ENCODE measurements at places on chromosomes 2 and 18. TPM values are rescaled to one million over a fixed set of nuclear protein-coding genes. Genes with fewer than 3 reads are reported as not detected.

The SAG gene
- total RNA-seq = 0.63 TPM

The GNAL gene
- total RNA-seq = 4.7 TPM

The UGT1A10 gene
- total RNA-seq = 116 TPM

The LRATD1 gene
- 139 TPM for total RNA-seq

The EFEMP1 gene
- total RNA-seq = 9.5 TPM

The COL4A4 gene
- total RNA-seq = 1.2 TPM

The KCNG2 gene
- total RNA-seq = not detected

The STPG4 gene
- total RNA-seq = 0.46 TPM

The NAT8 gene
- not detected for total RNA-seq

The PTRHD1 gene
- total RNA-seq = 43.4 TPM

The TMEM169 gene
- 0.76 TPM for total RNA-seq

The LGALSL gene
- total RNA-seq = 40.9 TPM

The ANKRD62 gene
- not detected for total RNA-seq

The RAD51AP2 gene
- 0.09 TPM for total RNA-seq

The ANKRD29 gene
- 1.9 TPM for total RNA-seq

The CDK15 gene
- total RNA-seq = 0.94 TPM

The RAX gene
- total RNA-seq = not detected

The RPIA gene
- 17.5 TPM for total RNA-seq

The ASXL2 gene
- total RNA-seq = 33.4 TPM

The DNAJC5G gene
- total RNA-seq = not detected

The GREB1 gene
- 1.4 TPM for total RNA-seq

The HRH4 gene
- 0.28 TPM for total RNA-seq

The CCDC141 gene
- total RNA-seq = 1.8 TPM

The C1GALT1C1L gene
- total RNA-seq = 1.4 TPM

The IL36G gene
- total RNA-seq = not detected

The FARSB gene
- 27.2 TPM for total RNA-seq

The CFAP53 gene
- 0.27 TPM for total RNA-seq

The DTNA gene
- 23.5 TPM for total RNA-seq

The RPS27A gene
- total RNA-seq = 725 TPM

The CENPA gene
- 1.7 TPM for total RNA-seq

The ACTR1B gene
- 63.4 TPM for total RNA-seq

The DSC2 gene
- total RNA-seq = 78.3 TPM

Data from mucosa of descending colon (tissue), 3 donors.